ENCODE measurements at places on chromosomes 6 and 20. TPM values are rescaled to one million over a fixed set of nuclear protein-coding genes. Genes with fewer than 3 reads are reported as not detected.

Gene RSPO3
- 1.8 TPM for total RNA-seq

Gene EPPIN
- total RNA-seq, result not detected

Gene TCP11
- not detected for total RNA-seq

Gene SLC32A1
- total RNA-seq, result not detected

Gene KCNS1
- total RNA-seq, result 0.17 TPM

Gene CNBD2
- 3.3 TPM for total RNA-seq

Gene C6orf52
- 0.99 TPM for total RNA-seq

Gene SEMG2
- total RNA-seq, result not detected

Gene PDYN
- not detected for total RNA-seq

Gene PLAGL1
- 51.1 TPM for total RNA-seq

Gene C6orf58
- total RNA-seq, result not detected

Gene PLEKHG1
- total RNA-seq, result 21.8 TPM

Gene LRRC73
- 1.1 TPM for total RNA-seq

Gene CD24
- total RNA-seq, result 2,710 TPM

Gene APCDD1L
- 1.0 TPM for total RNA-seq

Gene ZNF334
- 1.6 TPM for total RNA-seq

Gene SSTR4
- not detected for total RNA-seq

Gene CNR1
- 0.82 TPM for total RNA-seq

Gene IDH3B
- total RNA-seq, result 117 TPM

Gene SLC26A8
- 0.27 TPM for total RNA-seq

Gene HTR1E
- total RNA-seq, result not detected

Gene MEI4
- total RNA-seq, result not detected

Gene BIRC7
- not detected for total RNA-seq

Gene SLC24A3
- 6.6 TPM for total RNA-seq

Gene GPSM3
- total RNA-seq, result 8.6 TPM

Gene TTK
- 25.3 TPM for total RNA-seq

Gene ID4
- 5.3 TPM for total RNA-seq

All from colonic mucosa (tissue), 4 donors.